ENCODE measurements at places on chromosomes 7 and 10.

DNA sequence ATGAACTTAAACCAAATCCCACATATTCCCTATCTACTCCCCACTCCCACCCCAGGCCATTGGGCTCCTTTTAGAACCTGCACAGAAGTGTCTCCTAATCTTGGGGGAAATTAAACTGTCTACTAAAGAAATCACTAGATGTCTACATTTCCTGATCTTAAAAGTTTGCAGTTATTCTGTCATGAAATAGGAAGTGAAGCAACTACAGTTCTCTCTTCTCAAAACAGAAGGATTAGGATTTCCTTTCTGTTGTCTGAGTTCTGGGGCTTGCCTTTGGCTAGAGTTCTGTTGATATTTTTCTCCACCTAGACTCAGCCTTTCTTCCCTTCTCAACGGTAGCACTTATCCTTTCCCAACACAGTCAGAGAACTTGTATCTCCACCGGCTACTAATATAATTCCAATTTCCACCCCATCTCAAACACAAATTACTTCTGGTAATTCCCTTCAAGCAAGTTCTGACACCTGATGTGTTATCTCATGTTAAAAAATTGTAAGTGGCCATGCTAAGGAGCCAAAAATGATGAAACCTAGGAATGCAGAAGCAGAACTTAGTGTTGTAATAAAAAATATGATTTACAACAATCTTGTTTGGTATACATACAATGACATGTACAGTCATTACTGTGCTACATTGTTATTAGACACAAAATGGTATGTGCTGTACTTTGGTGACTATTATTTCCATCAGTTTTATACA, 12.1 kb downstream of the OR9A4 start:
- no peak for DNase-seq

- DNase-seq = no peak
Observed at GRCh38 chr7:104434129-104434528, 105.7 kb downstream of the LHFPL3 start.

GRCh38 chr7:12146813-12147212, 64.3 kb upstream of the TMEM106B start:
- DNase-seq = peak; percentile 60

DNA sequence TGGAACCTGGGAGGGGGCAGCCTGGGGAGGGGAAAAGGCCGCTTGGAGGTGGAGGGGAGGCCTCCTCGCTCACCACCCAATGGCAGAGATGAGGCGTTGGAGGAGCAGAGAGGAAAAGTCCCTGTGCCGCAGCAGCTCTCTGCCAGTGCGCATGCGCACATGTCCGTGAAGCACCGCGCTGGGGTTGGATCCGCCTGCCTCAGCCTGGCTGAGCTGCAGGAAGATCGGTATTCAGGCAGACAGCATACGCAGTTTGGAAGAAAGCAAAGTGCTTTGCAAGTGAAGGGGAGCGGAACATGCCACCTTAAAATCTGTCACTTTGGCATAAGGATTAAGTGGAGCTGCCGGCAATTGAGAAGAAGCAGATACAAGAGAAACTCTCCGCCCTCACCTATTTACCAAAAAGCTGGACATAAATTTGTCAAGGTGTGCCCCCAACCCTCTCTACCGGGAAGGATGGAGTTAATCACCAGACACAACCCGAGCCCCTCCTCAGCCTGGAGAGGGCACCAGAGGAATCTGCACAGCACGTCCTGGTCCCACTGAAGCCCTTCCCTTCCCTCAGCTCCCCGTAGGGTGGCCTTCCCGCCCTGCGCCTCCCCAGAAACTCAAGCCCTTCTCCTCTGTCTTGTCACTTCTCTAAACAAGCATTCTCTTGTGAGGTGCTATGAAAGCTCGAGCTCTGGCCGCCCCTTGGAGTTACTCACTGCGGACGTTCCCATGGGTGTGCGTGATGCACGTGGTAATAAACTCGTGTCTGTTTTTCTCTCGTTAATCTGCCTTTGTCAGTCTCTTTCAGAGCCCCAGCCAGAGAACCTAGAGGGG, 32.2 kb upstream of the TMEM72 start:
- peak; percentile 92 for DNase-seq

DNA sequence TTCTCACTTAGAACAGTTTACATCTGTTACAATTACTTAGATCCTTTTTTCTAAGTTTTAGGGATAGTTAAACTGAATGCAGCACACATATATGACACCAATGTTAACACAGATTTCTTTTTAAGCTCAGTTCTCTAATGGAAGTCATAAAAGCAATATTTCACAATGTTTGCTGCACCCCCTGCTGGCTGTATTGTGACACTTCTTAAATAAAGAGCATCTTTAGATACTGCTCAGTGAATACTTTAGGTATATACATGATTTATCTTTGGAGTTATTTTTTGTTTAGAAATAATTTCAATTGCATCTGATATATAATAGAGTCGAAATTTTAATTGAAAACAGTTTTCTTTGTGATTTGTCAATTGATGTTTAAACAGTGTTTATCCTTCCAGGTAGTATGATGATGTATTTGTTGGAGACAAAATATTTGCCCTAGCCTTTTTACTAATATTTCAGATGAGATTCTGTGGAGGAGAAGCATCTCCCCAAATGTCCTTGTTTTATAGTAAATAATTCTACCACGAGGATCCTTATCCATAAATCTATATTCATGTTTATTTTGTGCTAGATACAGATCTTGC, 174.4 kb downstream of the ST7 start:
- DNase-seq = peak; percentile 86

- DNase-seq = no peak
Observed at GRCh38 chr10:44363716-44364115, 21.2 kb downstream of the CXCL12 start.

- DNase-seq = no peak
Observed at GRCh38 chr10:132836248-132836831, 50.4 kb upstream of the NKX6-2 start.

- peak; percentile 58 for DNase-seq
Observed at GRCh38 chr7:142482891-142483658, 225.2 kb upstream of the PRSS58 start.
